Nucleus accumbens (tissue), 56 donors: ENCODE measurements at places on chromosomes 4 and X.

DNA sequence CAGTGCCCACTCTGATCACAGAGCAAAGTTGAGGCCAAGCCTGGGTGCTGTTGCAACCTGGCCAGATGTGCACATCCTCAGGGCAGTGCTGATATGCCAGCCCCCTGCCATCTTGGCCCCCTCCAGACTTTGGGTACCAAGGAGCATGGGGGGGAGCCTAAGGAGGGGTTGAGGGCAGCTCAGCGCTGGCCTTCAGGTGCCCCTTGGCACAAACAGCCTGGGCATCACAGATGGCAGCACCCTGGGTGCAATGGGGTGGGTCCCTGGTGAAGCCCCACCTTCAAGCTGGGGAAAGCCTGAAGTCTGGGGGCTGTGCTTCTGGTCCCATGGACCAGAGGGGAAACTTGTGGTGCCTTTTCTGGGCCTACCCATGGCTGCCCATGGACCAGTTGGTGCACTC is 163.0 kb downstream of the FAM47A start:
- DNase-seq, result no peak

DNA sequence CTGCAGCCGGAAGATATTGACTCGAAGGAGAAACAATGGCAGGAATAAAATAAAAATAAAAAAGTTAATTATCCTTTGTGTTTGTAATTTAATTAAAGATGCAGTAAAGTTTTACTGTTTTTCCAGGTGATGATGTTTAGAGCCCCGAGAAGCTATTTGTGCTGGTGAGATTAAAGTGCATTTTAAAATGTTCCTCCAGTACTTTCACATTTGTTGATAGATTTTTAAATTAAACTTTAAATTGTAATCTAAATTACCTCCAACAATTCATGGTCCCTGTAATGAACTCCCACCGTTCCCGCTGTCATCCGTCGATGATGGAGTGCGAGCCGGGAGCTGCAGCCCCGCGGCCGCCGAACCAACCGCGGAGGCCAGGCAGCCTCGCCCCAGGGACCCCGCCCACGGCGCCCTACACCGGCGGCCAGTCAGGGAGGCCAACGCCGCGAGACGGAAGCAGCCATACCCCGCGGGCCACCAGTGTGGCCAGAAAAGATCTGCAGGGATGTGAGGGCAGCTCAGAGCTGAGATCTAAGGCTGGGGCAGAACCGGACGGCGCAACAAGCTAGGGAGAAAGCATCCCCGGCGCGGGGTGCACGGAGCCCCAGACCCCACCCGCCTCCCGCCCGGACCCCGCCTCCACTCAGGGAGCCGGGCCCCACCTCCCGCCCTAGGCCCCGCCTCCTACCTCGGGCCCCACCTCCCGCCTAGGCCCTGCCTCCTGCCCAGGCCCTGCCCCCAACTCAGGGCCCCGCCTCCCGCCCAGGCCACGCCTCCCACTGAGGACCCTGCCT is 104.0 kb downstream of the FAM53A start:
- DNase-seq, result no peak

- DNase-seq, result no peak
Observed at GRCh38 chrX:40054793-40055192, 43.0 kb downstream of the BCOR start.

DNA sequence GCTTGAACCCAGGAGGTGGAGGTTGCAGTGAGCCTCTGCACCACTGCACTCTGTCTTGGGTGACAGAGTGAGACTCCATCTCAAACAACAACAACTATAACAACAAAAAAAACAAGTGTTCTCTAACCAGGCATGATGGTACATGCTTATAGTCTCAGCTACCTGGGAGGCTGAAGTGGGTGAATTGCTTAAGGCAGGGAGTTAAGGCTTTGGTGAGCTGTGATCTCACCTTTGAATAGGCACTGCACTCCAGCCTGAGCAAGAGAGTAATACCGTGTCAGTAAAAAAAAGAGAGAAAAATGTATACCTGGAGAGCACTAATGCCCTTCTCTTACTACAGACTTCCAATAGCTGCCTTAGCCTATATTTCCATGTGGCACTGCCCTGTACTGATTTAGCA is 18.9 kb upstream of the USP9X start:
- no peak for DNase-seq

DNA sequence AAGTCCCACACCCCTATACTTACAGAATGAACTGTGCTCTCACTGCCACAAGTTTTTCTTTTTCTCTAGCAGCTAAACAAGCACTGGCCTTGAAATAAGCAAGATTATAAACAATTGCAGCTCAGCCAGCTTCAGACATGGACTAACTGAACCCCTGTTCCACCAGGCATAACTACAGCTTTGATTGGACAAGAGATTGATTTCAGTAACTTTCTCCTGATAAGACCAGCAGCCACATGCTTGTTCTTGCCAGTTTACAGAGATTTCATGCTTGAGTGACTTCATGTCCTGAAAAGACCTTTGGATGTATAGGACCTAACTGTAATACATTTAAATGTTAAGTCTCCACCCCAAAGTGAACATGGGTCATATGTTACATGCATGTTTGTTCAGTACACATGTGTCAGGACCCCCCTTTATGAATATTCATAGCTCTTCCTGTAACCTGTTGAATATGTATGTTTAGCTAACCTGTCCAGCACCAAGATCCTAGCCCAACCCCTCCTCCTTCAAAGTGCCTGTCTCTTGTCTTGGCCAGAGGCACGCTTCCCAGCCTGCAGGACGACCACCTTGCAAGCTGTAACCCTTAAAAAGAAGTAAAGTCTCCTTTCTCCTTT is 27.9 kb downstream of the ZNF275 start:
- DNase-seq, result no peak

GRCh38 chr4:80069837-80070731 is 2.9 kb downstream of the ANTXR2 start:
- no peak for DNase-seq

DNA sequence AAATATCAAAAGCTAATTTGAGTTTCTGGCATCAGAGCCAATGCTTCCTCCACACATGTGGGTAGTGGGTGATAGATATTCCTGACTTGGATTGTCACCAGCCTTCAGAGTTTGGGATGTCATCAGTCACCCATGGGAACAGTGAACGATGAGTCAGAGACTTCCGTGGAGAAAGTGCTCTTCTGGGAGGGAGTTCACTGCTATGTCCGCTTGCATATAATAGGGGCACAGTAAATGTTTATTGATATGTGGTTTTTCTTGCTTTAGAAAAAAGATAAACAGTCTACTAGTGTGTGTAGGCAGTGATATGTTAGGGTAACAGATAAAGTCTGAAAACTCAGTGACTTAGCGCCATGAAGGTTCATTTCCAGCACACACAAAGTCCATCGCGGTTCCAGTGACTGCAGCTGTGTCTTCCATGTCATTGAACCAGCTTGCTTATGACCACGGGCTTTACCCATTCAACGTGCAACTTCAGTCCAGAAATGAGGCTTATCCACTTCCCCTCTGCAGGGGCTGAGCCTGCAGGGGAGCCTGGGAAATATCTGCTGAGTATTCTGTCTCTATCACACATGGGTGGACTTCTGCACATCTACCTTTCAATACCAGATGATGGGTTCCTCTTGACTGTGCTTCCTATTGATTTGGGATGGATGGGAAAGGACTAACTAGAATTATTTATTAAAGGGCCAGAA is 87.7 kb upstream of the WWC2 start:
- no peak for DNase-seq

GRCh38 chr4:169437299-169438047 is 166.7 kb upstream of the SH3RF1 start:
- no peak for DNase-seq

DNA sequence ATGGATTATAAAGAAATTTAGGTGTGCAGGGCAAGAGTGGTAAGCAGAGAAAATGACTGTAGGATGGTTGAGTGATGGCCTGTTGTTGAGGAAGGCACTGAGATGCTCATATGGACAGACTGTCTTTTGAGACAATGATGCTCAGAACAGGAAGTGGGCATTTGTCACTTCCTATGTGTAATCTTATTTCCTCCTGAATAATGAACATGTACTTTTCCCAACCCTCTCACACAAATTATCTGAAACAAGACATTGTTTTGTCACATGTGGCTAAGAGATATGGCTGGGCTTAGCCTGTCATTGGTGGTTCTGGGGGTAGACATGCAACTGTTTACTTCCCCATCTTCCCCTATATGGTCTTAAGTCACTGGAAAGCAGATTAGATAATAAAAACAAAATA is 240.5 kb downstream of the CFAP47 start:
- DNase-seq, result no peak

- no peak for DNase-seq
Observed at GRCh38 chrX:139484591-139484990, 45.9 kb upstream of the F9 start.

GRCh38 chr4:181685461-181685860 is 557.7 kb upstream of the TENM3 start:
- DNase-seq, result no peak

DNA sequence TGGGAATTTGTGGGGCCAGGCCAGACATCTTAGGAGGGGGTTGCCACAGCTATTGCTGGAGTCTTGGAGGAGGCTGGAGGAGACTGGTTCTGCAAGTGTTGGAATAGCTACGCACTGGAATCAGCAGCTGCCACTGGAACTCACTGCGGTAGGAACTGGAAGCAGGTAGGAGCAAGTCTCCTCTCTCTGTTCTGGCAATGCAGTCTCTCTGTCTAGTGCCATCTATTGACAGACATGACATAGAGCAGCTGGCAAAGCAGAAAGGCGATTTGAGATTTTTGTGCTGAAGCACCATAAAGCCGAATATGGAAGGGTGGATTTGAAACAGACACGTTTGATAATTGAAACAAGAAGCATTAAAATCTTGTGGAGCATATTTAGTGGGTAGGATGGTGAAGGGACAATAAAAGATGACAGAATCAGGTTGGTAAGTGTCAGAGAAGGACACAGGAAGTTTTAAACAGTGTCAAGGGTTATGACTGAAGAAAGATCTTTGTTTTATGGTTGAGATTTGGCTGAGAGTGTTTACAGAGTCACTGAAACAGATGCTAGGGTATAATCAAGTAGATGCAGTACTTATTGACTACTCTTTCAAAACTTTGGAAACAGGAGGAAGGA is 23.5 kb upstream of the SYNPO2 start:
- DNase-seq, result no peak

- no peak for DNase-seq
Observed at GRCh38 chr4:155597933-155598451, 68.7 kb upstream of the GUCY1A1 start.

DNA sequence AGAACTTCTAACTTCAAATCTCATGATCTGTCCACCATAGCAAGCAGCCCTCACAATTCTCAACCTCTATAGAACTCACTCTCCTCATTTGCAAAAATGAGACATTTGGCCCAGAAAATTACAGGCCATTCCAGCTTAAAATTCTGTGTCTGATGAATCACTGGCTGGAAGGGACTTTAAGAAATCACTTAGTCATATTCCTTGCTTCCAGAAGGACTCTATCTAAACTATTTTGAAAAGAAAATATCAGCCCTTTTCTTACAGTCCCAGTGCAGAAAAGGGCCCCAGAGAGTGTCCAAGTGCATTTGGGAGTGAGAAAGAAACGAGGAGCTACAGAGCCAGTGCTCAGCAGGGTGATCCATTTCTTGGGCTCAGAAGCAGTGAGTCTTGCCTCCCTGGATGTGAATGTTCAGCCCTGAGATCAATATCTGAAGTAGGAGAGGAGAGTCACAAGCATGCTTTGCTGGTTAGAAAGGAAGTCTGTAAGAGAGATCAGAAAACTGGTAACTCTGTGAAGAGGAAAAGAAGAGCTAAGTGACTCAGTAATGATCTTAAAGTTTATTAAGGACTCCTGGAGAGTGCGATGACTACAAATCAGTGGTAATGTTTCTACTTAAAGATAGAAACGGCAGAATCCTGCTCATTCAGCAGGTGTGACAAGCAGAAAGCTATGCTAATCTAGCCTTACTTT is 139.8 kb downstream of the PALLD start:
- no peak for DNase-seq

- DNase-seq, result no peak
Observed at GRCh38 chrX:25544641-25545040, 528.9 kb upstream of the ARX start.

GRCh38 chr4:163111588-163111987 is 55.1 kb downstream of the NAF1 start:
- DNase-seq, result no peak

GRCh38 chr4:1327526-1328266 is 19.3 kb upstream of the UVSSA start:
- DNase-seq, result no peak

- no peak for DNase-seq
Observed at GRCh38 chrX:27519226-27519625, 56.1 kb upstream of the PPP4R3C start.

- DNase-seq, result no peak
Observed at GRCh38 chrX:418927-419729, 32.4 kb upstream of the PPP2R3B start.

DNA sequence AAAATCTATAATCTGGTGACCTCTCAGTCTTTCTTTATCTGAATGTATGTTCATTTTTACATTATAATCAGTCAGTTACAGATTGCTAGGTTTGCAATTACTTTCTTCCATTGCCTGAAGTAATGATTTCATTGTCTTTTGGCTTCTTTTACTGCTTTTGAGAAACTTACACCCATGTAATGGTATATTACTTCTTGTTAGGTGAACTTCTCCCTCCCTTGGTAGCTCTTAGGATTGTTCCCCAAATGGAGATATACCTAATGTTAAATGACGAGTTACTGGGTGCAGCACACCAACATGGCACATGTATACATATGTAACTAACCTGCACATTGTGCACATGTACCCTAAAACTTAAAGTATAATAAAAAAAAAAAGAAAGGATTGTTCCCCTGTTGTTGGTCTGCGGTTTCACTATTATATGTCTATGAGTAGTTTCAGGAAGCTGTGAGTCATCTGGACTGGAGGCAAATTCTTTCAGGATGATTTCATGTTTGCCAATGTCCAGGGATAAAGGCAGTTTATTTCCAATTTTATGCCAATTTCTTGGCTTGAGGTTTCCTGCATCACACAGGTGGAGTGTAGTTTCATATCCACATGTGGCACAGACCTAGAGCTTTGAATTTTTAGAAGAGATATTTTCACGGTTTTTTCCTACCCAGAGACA is 21.8 kb downstream of the SPANXC start:
- DNase-seq, result no peak

GRCh38 chr4:4694296-4694772 is 152.5 kb upstream of the STX18 start:
- DNase-seq, result peak; percentile 44

DNA sequence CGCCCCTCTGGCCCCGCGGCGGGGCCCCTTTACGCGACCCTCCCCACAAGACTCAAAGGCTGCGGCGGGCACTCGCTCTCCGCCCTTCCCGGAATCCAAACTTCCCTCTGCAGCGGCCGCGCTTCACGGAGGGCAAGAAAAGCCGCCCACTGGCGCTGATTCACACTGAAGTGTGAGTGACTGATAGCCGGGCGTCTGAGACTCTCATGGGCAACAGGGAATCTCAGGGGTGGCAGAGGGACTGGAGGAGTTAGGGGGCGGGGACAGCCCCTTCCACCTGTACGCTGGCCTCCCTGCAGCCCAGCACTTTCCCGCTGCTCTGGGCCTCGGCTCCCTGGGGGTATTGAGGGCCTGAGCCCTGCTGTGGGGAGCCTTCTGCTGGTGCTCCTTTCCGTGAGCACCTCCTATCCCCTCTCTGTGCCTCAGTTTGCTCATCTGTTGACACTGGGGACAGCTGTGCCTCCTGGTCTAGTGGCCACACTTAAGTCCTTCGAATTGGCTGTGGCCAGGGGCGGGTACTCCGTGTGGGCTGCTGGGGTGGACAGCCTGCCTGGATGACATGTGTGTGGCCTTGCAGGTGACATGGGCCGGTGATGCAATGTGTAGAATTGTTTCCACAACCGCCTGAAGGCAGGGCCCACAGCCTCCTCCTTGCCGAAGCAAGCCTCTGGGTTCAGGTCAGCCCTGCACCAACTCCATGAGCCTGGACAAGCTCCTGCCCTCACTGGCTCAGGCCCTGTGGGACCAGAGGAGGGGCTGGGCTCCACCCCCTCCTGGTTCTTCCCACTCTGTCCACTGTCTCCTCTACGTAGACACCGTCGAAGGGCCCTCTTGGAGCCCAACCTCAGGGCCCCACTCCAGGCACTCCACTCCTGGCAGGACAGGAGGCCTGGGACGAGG is 951 bp downstream of the SH3BP2 start:
- DNase-seq, result no peak
